ENCODE measurements at places on chromosomes 2 and 18.

DNA sequence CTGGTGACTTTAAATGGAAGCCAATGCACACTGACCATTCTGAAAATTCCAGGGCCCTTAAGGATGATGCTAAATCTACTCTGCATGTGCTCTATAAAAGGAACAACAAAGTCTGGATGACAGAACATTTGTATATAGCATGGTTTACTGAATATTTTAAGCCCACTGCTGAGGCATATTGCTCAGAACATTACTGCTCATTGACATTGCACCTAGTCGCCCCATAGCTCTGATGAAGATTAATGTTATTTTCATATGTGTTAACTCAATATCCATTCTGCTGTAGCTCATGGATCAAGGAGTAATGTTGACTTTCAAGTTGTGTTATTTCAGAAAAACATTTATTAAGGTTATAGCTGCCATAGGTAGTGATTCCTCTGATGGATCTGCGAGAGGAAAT is 827.5 kb upstream of the CHAC2 start:
- no peak for DNase-seq

DNA sequence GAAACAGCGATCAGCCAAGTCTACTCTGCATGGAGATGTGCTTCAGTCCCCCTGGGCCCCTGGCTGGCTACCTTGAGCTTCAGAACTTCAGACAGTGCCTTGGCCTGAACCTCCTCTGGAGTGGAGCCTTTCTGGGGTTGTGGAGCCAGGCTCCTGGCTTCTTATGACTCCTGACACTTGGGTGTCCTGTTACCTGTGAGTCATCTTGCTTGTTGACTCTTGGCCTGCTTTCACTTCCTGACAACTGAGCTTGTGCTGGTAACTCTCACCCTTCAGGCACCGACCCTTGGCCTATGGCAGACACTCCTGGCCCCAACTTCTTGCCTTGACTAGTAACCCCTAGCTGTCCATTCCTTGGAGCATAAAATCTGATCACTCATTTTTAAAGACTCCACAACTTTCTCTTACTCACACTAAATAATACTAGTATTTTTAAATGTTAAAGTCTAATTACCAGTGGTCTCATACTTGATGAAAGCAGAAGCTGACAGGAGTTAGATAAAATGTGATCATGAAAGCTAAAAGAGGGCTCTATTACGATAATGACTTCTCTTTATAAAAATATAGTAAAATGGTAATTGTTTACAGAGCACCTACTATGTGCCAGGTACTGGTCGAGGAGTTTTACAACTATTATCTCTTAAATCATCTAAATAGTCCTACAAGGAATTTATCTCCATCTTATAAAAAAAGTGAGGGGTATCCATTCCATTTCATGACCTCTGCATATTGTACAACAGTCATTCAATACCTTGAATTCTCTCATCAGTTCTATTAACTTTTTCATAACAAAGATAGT is 46.3 kb upstream of the VIT start:
- peak; percentile 4 for DNase-seq

- DNase-seq, result no peak
Measured at GRCh38 chr2:86627550-86627949, 3.9 kb upstream of the RNF103 start.

GRCh38 chr18:55593888-55594287 is 5.9 kb upstream of the TCF4 start:
- DNase-seq, result no peak

Data from A673 (cell line).